Effector CD4-positive, alpha-beta T cell (primary cell): ENCODE measurements at places on chromosomes 11 and 22.

DNA sequence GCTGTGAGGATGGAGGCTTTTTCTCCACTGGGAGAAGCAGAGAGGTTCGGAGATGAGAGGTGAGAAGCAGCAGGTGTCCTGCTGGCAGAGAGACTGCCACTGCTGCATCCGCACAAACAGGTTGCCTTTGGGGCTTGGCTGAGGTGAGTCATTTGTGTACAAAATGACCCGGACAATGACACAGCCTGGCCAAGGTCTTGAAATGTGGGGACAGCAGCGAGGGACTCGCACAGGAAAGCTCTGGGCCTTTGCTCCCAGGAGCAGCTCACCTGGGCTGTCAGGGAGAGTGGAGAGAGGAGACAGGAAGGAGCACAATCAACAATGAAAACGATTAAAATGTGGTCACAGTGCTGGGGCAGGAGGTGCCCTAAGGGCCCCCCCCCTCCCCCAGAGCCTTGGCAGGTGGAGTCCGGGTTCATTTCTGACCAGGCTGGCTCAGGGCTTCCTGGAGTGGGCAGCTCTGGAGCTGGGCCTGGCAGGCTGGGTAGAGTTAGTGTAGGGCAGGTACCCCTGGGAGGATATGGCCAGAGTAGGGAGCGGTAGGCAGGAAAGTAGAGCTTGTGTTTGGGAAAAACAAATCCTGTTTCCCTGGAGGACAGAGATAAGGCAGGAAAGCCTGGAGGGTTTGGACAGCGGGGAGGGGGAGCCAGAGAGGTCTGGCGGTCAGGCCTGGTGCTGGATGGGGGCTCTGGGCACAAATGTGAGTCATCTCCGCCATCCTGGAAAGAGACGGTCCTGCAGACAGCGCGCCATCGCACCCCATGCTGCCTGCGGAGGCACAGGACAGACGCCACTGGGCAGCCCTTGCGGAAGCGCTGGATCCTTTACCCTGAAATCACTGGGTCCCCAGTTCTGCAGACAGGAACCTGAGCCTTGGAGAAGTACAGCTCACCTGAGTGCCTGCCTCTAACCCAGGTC is 37.8 kb upstream of the CELSR1 start:
- DNase-seq, result no peak

DNA sequence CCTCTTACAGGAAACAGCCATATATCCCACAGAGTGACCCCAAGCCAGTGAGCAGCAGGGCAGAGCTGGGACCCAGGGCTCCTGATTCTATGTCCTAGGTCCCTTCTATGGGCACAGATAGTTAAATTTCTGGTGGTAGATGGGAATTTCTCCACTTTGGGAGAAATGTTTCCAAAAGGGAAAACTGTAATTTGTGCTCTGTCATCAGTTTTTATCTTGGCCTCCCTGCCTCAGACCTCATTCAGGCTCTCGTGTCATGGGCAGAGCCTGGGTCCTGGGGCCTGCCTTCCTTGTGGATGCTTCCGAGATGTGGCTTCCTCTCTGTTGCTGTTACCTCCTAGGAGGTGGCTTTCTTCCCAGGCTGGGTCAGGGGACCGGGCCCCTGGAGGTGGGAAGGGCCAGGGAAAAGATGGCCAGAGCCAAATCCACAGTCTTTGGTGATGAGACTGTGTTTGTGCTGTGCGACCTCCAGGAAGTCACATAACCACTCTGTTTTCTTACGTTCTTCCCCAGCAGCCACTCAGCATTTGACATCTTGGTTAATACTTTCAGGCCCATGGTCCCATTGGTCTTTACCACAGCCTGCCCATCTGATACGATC is 8.6 kb downstream of the LRRC32 start:
- DNase-seq, result no peak

GRCh38 chr22:50293441-50294318 is 13.8 kb downstream of the PLXNB2 start:
- no peak for DNase-seq

GRCh38 chr11:78038697-78039313 is 15.7 kb upstream of the KCTD14 start:
- DNase-seq, result no peak

DNA sequence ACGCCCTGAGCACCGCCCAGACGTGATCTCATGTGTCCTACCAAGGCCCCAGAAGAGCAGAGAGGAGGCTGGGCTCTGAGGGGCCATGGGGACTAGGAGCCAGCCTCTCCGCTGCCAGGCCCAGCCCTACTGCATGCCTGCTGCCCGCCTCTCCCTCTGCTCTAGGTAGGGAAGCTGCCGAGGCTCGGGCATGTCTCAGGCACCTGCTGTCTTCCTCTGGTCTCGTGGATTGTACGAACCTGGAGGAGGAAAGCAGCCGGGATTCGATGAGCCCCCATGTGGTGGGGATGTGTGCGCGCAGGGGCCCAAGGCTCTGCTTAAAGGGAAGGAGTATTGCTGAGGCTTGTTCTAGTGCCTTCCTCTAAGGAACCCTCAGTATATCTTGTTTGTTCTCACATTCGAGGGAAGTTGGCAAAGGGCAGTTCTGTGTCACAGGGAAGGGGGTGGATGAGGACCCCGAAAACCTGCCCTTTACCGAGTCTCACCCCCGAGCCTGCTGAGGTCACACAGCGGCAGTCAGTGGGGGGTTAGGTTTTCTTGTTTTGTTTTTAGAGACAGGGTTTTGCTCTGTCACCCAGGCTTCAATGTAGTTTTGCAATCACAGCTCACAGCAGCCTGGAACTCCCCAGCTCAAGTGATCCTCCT is 21.2 kb downstream of the DAGLA start:
- no peak for DNase-seq

GRCh38 chr11:102703826-102704493 is 1.6 kb downstream of the MMP27 start:
- DNase-seq, result no peak

- DNase-seq, result no peak
These were observed 8.3 kb downstream of the KIRREL3 start for GRCh38 chr11:126992065-126992803.

DNA sequence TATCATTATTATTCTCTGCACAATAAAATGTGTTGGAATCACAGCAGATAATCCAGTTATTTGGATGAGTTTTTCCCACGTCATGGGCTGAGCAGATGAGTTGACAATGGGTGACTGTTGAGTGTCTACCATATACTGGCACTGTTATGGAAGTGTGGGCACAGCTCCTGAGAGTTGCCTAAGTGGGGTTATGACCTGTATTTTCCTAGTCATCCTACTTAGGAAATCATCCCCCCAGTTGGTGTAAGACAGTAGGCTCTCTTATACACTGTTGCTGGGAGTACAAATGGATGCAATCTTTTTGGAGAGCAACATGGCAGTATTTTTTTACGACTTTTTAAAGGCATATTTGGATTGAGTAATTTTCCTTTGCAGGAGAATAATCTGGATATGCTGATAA is 66.4 kb downstream of the TRAF6 start:
- DNase-seq, result no peak

DNA sequence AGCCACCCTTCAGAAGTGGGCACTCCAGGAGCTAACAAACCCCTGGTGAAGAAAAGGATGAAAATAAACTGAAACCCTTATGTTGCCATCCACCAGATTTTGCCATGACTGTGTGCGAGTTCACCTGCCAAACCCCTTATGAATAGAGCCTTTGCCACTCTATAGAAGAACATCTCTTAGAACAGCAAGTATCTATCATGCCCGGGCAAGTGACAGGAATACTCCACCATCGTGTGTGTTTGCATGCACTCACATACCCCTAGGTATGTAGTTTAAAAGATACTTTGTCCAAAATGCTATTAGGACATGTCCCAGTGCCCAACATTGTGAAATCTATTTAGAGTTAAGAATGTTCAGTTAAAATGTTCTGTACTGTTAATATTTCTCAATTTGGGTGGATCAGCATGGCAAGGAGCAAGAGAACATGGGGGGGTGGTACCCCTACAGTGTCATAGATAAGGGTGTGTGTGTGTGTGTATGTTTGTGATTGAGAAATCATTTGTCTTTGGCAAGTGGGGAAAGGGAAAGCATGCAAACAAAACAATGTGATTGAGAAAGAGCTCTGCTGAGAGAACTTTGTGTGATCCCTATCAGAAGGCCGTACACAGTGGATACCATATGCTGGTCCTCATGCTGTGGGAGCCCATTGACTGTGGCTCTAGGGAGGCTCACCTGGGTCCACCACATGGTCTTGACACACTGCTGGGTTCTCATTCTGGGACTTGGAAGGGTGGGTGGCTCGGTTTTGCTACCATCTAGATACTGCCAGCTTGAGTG is 94.9 kb downstream of the ZBTB16 start:
- no peak for DNase-seq

- no peak for DNase-seq
These were observed 4.0 kb upstream of the ALX4 start for GRCh38 chr11:44313761-44314489.

GRCh38 chr11:126114486-126115126 is 51.9 kb upstream of the CDON start:
- DNase-seq, result no peak

DNA sequence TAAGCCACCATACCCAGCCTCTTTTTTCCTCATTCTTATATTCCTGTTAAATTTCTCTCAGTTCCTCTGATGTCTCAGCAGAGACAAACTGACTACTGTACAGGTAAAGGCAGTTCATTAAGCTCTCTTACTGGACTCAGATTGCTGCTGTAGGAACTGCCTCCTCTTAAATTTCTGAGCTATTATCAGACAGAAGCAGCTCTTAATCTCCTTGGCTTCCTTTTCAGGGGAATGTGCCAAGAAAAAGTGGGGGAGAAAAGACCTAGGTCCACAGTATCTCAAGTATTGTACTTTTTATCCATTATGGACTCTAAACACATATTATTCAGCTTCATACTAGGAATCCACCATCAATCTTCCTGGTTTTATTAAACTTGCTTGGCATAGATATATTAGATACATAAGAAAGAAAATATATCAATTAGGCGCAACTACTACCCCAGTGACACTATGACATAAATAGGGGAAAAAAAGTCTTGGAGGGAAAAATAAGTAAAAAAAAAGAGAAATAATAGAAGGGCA is 26.1 kb downstream of the MRTFA start:
- DNase-seq, result no peak

DNA sequence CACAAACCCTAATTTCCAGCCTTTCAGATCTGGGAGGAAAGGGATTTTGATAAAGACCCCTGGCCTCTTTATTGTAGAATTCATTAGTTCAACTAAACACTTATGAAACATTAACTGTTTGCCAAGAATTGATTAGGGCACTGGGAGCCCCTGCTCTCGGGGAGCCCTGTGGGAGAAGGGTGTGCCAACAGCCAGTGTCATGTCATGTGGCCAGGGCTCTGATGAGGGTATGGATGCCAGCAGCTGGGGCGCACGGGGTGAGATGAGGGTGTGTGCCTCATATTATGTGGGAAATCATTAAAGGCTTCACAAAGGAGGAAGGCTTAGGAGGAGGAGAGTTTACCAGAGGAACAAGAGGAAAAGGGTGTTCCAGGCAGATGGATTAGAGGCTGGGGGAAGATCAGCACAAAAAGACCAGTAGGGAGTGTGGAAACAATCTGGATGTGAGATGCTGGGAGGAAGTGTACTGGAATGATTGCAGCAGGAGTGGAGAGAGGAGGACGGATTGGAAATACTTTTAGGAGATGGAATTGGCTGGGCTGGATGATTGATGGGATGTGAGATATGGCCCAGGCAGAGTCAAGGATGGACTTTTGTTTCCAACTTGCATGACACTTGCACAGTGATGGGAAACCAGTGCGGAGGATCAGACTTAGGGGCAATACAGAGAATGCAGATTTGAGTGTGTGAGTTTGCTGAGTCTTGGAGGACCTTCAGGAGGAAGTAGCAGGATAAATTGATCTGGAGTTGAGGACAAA is 137.8 kb downstream of the CSNK2A3 start:
- DNase-seq, result no peak

DNA sequence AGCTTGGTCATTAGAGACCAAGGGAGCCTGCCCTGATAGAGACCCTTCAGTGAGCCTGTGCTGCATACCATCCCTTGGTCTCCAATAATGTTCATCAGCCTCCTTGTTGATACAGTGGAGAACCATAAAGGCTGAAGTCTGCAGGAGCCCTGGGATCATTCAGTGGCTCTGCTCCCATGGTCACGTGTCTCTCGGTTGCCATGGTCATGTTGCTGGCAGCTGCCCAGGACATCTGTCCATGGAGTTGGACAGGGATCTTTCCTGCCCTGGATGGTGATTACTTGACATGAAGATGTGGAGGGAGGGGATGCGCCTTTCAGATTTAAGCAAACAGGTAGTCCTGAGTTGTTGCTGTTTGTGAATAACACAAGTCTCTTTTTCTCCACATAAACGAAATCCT is 38.2 kb downstream of the CYB5R2 start:
- no peak for DNase-seq

DNA sequence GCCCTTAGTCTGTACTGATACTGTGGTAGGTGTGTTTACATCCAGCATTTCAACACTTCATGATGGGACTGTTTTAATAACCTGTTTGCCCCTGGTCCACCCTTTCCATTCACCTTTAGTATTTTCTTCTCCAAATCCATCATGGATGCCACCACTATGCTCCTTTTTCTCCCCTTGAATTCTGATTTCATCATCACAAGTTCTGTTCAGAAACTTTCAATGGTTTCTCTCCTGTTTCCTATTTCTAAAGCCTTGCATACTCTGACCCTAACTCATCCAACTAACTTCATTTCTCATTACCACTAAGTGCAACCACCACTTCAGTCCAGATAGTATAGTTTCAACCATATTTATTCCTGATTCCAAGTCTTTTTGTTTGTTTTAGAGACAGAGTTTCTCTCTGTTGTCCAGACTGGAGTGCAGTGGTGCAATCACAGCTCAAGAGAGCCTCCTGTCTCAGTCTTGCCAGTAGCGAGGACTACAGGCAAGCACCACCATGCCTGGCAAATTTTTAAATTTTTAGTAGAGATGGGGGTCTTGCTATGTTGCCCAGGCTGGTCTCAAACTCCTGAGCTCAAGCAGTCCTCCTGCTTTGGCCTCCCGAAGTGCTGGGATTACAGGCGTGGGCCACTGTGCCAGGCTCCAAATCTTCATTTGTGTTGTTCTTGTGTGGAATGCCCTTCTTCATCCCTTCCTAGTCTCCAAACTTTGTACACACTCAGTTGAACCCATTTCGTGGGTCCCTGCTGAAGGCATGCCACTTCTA is 1.2 kb upstream of the LIN7C start:
- no peak for DNase-seq

GRCh38 chr22:20240447-20240764 is 27.7 kb downstream of the RTN4R start:
- DNase-seq, result no peak

DNA sequence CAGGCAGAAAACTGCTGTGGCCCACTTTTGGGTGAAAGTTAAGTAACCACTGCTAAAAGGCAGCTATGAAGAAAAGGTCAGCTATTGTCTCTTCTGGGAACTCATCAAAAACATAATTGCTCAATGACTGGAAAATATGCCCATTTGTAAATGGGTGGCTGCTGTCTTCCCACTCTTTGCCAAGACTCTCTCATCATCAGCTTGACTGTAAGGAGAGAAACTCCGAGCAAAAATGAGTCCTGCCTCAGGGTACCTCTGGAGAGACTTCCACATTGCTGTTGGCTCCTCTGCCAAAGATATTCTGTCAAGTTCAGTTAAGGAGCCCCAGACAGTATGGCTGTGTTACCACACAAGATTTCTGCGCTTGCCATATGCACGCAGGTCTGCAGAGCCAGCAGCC is 138.7 kb downstream of the BBOX1 start:
- no peak for DNase-seq
